Activated CD4-positive, alpha-beta T cell treated with anti-CD3 and anti-CD28 coated beads, Interleukin-2, Interleukin-4, amounts not matched to agents 100 ng/mL and 50 ng/mL, durations not matched to agents 16 hours and 8 hours (primary cell): ENCODE measurements at places on chromosomes 2 and 18.

GRCh38 chr2:239601201-239601851 lies 200.5 kb upstream of the HDAC4 start:
- no peak for DNase-seq

DNA sequence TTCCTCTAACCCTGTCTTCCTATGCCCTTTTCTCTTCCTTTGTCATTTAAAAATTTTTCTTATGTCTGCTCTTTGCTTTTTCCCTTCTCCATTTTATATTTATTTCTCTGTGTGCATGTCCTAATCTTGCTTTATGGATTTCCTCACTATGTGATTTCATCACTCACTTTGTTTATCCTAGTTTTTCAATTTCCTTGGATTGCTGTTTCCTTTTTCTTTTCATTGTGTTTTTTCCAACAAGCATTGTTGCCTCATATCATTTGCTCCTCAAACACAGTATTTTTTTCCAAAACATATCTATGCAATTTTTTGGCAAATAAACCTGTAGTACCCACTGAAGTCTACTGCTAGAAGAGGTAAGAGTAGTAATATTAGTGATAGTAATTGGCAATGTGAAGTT lies 67.4 kb upstream of the PNPT1 start:
- DNase-seq, result no peak

- no peak for DNase-seq
Measured at GRCh38 chr18:22084547-22084946, 84.8 kb upstream of the GATA6 start.

DNA sequence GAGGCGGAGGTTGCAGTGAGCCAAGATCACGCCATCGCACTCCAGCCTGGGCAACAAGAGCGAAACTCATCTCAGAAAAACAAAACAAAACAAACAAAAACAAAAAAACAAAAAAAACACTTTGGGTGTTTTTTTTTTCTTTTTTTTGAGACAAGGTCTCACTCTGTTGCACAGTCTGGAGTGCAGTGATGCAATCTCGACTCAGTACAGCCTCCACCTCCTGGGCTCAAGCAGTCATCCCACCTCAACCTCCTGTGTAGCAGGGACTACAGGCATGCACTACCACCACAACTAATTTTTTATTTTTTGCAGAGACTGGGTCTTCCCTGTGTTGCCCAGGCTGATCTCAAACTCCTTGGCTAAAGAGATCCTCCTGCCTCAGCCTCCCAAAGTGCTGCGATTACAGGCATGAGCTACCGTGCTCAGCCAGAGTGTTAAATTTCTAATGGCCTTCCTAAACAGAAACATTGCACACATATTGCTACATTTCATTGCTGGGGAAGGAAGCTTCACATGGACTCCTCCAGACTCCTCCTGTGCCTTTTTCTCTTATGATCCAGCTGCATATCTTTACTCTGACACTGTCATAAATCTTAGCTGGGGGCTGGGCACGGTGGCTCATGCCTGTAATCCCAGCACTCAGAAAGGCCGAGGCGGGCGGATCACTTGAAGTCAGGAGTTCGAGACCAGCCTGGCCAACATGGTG lies 19.7 kb downstream of the STARD7 start:
- DNase-seq, result no peak

DNA sequence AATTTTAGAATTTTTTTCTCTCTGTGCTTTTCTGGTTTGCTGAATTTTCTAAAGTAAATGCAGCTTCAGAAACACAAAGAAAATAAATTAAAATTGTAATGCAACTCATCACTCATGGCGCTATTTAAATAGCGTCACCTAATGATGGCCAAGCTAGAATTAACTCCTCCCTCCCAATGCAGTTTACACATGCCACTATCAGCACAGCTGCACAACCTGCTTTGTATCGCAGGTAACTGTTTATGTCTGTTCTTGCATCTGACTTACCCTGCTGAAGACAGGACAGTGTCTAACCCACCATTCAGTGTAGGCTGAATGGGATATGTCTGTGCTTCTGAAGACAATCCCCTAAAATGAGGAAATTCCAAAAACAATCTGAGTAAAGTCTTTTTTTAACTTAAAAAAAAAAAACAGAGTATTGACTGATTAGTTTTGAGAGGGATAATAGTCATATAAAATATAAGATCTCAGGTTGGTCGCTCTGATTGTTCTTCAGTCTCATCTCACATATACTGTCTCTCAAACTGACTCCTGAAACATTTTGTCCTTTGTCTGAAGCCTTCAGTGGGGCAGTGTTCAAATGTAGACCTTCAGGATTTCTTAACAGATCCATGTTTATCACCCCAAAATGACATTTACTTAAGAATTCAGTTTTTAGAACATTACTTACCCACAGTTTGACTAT lies 271.4 kb downstream of the ZEB2 start:
- no peak for DNase-seq

DNA sequence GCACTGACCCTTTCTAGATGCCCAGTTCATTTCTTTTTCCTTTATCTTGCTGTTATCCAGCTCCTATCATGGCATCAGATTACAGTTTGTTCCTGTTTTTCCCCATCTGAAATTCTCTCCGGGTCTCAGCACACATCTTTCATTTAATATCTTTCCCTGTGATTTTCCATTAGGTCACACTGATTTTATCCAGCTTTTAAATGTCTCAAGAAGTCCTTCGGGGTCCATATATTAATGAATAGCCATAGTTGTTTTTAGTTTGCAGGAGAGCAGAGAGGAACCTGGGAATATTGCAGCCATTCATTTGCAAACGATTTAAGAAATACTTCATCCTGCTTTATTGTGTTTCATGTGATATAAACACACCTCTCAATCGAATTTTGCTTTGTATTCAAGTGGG lies 374.2 kb downstream of the TDRD15 start:
- DNase-seq, result no peak

DNA sequence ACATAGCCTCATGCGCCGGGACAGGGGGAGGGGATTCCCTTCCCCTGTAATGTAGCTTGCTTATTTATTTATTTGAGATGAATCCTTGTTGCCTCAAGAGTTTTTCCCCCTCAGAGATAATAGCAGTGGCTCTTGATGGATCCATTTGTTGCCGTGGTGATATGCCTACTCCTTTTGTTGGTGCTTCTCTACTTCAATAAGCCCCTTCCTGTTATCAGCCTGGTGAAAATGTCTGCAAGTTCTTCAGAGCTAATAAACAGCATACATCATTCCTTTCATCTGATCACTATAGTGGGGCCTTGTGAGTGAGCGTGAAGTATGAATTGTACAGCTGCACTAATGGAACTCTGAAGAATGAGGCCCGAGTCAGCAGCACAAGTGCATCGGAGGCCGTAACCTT lies 19.4 kb downstream of the FZD5 start:
- no peak for DNase-seq

DNA sequence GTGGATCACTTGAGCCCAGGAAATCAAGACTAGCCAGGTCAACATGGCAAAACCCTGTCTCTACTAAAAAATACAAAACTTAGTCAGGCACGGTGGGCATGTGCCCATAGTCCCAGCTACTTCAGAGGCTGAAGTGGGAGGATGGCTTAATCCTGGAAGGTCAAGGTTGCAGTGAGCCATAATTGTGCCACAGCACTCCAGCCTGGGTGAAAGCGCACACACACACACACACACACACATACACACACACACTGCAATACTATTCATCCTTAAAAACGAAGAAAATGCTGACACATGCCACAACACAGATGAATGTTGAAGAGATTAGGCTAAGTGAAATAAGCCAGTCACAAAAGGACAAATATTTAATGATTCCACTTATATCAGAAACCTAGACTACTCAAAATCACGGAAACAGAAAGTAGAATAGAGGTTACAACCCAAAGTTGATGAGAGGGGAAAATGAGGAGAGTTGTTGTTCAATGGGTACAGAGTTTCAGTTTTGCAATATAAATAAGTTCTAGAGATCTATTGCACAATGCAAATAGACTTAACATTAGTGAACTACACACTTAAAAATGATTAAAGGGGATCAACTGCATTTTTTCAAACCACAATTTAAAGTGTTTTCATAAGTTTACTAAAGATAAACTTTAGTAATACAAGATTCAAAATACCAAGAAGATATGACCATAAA lies 114.5 kb downstream of the USP34 start:
- no peak for DNase-seq

GRCh38 chr2:168185583-168186274 lies 61.7 kb downstream of the STK39 start:
- DNase-seq, result no peak

DNA sequence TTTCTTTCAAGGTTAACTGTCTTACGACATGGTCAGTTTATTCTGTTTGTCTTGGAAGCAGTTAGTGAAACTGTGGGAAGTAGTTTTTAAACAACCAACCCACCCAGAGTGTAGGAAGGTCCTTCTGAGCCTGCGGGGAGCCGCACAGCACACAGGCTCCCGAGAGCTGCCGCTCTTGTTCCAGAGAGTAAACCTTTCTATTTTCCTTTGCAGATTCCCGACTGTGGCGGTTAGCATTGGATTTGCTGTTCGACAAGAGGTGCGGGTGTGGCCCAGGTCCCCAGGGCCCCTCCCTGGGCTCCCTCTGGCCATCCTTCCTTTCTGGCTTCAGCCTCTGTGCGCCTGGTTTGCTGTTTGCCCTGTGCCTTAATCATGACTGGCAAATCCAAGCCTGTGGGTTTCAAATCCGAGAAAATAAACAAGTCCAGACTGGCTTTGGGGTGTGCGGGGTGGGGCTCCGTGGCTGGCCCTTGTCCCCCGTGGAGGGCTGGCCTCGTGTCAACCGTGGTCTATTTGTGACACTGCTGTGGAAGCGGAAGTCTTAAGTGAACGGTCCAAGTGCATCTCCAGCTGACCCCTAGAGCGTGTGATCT lies 30.7 kb downstream of the IMPA2 start:
- no peak for DNase-seq
